ENCODE measurements at places on chromosomes 4 and X.

DNA sequence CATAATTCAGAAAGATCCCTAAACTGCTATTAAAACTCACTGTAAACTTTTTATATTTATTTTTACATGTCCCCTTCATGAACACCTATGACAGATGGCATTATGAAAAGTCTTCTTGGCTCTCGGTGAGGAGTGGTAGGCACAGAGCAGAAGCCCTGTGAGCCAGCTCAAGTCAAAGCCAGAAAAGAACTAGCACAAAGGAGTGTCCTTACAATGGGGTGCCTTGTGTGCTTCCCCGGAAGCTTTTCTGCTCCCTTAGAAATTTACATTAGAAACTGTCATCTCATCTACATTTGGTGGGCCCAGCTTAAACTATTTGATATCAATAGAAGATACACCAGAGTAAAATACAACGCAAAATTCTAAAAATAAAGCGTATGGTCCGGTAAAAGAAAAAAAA, 135.7 kb upstream of the MAP3K15 start:
- DNase-seq = no peak

DNA sequence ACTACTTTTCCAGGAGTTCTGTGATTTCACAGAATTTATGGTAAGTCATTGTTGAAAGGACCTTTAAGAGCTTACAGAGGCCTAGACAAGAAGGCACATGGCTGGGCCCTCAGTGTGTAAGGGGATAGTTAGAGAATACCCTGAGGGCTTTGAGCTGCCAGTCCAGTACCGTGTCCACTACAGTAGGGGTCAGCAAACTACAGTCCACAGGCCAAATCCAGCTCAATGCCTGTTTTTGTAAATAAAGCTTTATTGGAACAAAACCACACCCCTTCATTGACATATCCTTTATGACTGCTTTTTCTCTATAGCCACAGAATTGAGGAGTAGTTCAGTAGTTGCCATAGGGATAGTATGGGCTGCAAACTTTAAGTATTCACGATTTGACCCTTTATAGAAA, 176.2 kb downstream of the MID1 start:
- no peak for DNase-seq

GRCh38 chr4:57091657-57092162, 18.5 kb downstream of the IGFBP7 start:
- no peak for DNase-seq

DNA sequence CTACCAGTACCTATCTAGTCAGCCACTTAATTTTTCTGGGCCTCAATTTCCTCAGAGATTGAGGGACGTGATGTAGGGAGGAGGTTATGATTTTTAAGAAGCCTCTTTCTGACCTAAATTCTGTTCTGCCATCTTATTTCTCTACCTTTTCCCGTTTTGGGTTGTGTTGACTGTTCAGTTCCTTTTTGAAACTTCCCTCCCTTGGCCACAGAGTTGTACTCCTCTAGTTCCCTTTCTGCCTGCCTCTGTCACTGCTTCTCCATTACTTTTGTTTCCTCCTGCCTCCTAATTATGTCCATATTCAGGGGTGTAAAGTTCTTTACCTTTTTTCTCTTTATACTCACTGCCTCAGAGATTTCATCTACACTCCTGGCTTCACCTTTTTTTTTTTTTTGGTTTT, 25.4 kb downstream of the CLCN5 start:
- peak; percentile 8 for DNase-seq

GRCh38 chrX:73850124-73851013, 287.4 kb downstream of the CHIC1 start:
- peak; percentile 28 for DNase-seq

GRCh38 chr4:171162478-171162877, 650.7 kb upstream of the GALNTL6 start:
- DNase-seq = no peak

- DNase-seq = no peak
Observed at GRCh38 chr4:107069049-107069448, 32.9 kb upstream of the DKK2 start.

GRCh38 chr4:107011312-107011711, 24.8 kb downstream of the DKK2 start:
- DNase-seq = no peak

GRCh38 chrX:153766871-153767673, 3.0 kb downstream of the PLXNB3 start:
- no peak for DNase-seq
